Muscle of back (tissue), 13 donors: ENCODE measurements at places on chromosomes 3 and 15.

- DNase-seq: no peak
These were observed 6.7 kb downstream of the CMTM8 start for GRCh38 chr3:32245200-32245599.

- no peak for DNase-seq
These were observed 44.2 kb downstream of the GSK3B start for GRCh38 chr3:120049881-120050539.

- no peak for DNase-seq
These were observed 108.0 kb downstream of the BBX start for GRCh38 chr3:107630779-107631178.

DNA sequence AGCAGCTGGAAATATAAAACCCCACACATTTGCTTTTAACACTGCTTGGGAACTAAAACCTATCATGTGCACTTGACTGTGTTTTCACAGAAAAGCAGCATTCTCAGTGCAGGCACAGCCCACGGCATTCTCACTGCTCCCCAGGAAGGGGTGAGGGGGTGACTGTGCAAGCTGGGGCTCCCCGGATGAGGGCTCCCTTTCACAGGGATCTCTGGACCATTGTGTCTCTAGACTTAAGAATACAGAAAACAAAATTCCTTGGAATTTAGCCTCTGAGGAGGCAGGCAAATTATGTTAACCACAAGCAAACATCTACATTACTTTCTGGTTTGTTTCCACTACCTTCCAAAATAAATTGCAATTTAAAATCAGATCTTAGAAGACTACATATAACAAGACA is 100.3 kb downstream of the FSIP1 start:
- DNase-seq: no peak

GRCh38 chr3:193773266-193774220 is 180.5 kb downstream of the OPA1 start:
- no peak for DNase-seq

GRCh38 chr3:19147905-19148767 is at the start of gene KCNH8:
Gene KCNH8, plus strand, starts transcription at chr3:19148510. Its CDS starts 210 bp downstream, at chr3:19148720.
- DNase-seq: peak; percentile 5

GRCh38 chr3:100175637-100176280 is 61.5 kb upstream of the FILIP1L start:
- no peak for DNase-seq

DNA sequence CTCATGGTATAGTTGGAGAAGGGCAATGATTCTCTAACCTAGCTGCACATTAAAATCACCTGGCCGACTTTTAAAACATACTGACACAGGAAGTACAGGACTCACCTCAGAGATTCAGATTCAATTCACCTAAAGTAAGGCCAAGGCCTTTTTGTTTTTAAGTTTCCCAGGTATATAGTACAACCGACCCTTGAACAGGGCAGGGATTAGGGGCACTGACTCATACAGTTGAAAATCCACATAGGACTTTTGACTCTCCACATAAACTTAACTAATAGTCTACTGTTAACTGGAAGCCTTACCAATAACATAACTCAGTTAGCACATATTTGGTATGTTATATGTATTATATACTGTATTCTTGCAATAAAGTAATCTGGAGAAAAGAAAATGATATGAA is 129.5 kb upstream of the ABI3BP start:
- no peak for DNase-seq

DNA sequence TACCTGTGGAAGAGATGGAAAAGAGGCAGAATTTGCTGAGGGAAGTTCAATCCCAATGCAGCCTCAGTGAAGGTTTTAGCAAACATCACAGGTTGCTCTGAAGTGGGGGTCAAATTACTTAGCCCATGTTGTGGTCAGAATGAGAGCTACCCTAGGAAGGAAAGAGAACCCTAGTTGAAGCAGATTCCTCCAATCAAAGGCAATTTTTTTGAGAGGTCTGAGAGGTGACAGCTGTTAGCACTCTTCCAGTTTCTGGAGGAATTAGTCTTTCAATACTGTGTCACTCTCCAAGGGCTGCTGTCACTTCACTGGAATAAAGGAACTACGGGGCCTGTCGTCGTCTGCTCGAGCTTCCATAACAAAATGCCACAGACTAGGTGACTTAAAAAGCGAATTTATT is 584.2 kb upstream of the DPPA4 start:
- no peak for DNase-seq

DNA sequence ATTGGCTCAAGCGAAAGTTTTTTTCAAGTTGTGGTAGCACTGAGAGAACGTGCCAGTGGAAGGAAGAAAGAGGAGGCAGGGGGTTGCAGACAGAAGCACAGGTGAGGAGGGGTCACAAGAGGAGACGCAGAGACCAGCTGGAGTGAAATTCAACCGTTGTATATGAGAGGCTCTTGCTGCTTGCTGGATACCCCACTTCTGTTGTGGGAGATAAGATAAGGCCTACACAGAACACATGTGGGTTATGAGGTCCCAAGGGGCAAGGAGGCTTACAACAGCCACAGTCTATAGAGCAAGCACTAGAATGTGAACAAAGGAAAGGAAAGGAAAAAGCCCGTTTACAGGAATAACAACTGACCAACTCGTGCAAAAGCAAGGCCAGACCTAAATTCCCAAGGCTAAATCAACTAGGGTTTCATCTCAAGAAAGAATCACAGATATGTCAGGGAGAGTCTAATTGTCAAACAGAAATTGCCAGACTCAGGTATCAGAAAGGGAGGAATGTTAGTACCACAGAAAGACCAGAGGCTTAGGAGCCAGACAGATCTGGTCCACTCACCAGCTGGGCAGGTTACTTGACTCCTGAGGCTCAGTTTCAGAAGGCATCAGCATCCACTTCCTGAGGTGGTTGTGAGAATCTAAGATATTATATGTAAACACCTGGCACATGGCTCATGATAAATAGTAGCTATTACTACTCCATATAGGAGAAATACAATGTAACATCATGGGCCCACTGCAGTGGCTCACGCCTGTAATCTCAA is 60.9 kb downstream of the MSL2 start:
- no peak for DNase-seq

DNA sequence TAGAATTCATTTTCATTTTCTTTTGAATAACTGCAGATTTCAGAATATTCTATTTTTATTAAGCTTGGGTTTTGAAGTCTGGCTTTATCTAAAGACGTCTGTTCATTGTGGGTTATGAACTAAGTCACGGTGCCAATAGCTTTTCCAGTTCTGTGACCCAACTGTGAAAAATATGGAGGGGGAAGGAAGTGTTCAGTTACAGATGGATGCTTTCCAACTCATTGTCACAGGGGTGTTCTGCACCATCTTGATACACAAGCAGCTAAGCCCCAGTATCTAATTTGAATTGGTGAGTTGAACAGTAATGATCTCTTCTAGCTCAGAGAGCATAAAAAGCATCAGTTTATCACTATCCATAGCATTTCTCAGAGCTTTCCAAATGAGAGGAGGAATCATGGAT is 710.6 kb downstream of the EDEM1 start:
- DNase-seq: no peak
